ENCODE measurements at places on chromosomes 12 and 14. TPM values are rescaled to one million over a fixed set of nuclear protein-coding genes. Genes with fewer than 3 reads are reported as not detected.

The PLEKHG7 gene
- total RNA-seq: not detected

The HOXC5 gene
- not detected for total RNA-seq

The CCDC88C gene
- total RNA-seq: 40.3 TPM

The SERPINA12 gene
- not detected for total RNA-seq

The AICDA gene
- total RNA-seq: not detected

The KRT79 gene
- not detected for total RNA-seq

The TCL1B gene
- not detected for total RNA-seq

The ERBB3 gene
- total RNA-seq: 0.48 TPM

The TEX22 gene
- not detected for total RNA-seq

The ZFYVE1 gene
- 29.7 TPM for total RNA-seq

The ACSS3 gene
- 0.19 TPM for total RNA-seq

The CD163 gene
- total RNA-seq: not detected

The TBX5 gene
- not detected for total RNA-seq

The RPGRIP1 gene
- total RNA-seq: not detected

The SOAT2 gene
- total RNA-seq: not detected

The SRRM4 gene
- not detected for total RNA-seq

The RASSF9 gene
- 4.3 TPM for total RNA-seq

The ALX1 gene
- total RNA-seq: 0.67 TPM

The PRR13 gene
- 68.9 TPM for total RNA-seq

The OAS2 gene
- 3.3 TPM for total RNA-seq

The SERPINA6 gene
- not detected for total RNA-seq

The CCDC196 gene
- not detected for total RNA-seq

The RND1 gene
- total RNA-seq: 3.9 TPM

The FIGNL2 gene
- 0.98 TPM for total RNA-seq

The RPL10L gene
- total RNA-seq: not detected

The RERG gene
- not detected for total RNA-seq

The C12orf54 gene
- total RNA-seq: not detected

The ERP29 gene
- 47.7 TPM for total RNA-seq

The FAIM2 gene
- total RNA-seq: not detected

The TAS2R46 gene
- 2.9 TPM for total RNA-seq

The DEPDC4 gene
- 1.7 TPM for total RNA-seq

The ADAM21 gene
- total RNA-seq: 0.19 TPM

The CLEC7A gene
- total RNA-seq: not detected

The POU6F1 gene
- total RNA-seq: 2.9 TPM

The ANKRD13A gene
- 57.2 TPM for total RNA-seq

The CELA1 gene
- not detected for total RNA-seq

The SPIC gene
- not detected for total RNA-seq

The CMKLR1 gene
- under 0.01 TPM for total RNA-seq

The WASHC3 gene
- 39.5 TPM for total RNA-seq

The FOXN4 gene
- not detected for total RNA-seq

The KRT73 gene
- not detected for total RNA-seq

The KLHL33 gene
- not detected for total RNA-seq

The KRR1 gene
- total RNA-seq: 58.1 TPM

The TMEM63C gene
- total RNA-seq: not detected

The PIWIL1 gene
- not detected for total RNA-seq

The GMPR2 gene
- total RNA-seq: 67.4 TPM

The OVCH1 gene
- not detected for total RNA-seq

The KRT6C gene
- not detected for total RNA-seq

The SALL2 gene
- total RNA-seq: 0.98 TPM

The ITGA7 gene
- 0.48 TPM for total RNA-seq

Data from vein endothelial cell (primary cell).